ENCODE measurements at places on chromosomes 7 and 10.

DNA sequence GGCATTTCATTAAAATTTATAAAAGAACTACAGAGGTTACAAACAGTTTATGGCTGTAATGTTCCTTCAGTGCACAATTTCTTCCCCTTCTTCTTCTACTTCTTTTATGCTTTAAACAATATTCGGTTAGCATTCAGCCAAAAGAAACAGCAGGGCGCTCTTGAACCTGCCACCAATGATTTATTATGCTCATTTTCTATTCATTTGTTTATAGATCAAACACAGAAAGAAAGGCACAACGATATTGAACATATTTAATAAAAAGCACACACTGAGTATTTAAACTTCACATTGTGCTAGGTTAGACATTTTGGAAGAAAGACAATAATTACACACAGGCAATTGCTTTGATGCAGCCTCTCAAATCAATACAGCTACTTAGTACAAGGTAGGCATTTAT is 1025.8 kb upstream of the LRRN3 start:
- DNase-seq: no peak

DNA sequence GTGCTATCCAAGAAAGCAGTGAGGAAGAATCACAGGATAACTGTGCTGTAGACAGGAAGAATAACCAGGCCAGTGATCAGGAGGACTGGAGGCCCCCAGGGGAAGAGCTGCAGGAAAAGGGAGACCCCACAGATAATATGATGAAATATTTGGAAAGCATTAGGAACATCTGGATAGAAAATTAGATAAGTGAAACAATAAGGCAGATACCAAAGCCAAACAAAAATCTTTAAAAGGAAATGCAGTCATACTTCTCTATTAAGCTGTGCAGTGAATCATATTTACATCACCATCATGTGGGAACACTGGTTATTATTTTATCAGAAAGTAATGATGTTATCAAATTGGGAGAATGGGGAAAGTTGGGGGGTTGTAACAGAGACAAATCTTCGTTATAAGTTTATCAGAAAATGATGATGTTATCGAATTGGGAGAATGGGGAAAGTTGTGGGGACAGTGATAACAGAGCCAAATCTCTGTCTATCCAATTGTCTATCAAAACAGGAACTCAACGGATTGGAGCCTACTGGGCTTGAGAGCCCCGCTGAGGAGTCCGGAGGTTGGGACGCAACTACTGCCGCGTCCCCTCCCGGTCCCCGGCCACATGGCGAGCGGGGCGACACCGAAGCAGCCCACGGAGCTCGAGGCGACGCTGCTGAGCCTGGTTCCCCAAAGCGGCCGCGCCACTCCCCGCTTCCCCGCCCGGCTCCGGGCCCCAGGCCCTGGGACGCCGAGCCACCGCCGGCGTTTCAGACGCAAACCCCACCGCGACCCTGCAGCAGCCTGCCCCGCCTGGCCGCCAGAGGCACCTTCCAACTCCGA is 14.0 kb upstream of the RALA start:
- DNase-seq: peak; percentile 48

- peak; percentile 51 for DNase-seq
Measured at GRCh38 chr10:104349623-104350126, 4.0 kb upstream of the CFAP58 start.

DNA sequence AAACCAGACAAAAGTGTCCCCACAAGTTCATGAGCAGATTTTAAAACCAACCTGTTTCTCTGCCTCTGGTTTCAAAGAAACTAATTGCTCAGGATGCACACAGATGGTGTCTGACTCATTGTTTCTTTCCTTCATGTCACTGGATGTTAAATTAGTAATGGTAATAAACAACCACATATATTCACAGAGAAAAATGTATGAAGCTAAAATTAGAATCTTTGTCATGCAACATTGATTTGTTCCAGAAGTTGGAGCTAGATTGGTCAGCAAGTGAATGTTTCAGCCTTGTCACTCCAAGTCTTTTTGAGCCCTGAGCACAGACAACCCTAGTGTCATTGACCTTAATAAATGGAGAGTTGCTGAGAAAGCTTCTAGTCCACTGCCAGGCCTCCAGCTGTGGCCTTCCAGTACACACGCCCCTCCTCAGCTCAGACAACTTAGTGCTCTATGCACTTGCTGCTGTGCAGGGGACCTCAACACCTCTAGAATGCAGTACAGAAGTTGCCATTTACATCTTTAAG is 175.9 kb downstream of the CCDC71L start:
- DNase-seq: no peak

DNA sequence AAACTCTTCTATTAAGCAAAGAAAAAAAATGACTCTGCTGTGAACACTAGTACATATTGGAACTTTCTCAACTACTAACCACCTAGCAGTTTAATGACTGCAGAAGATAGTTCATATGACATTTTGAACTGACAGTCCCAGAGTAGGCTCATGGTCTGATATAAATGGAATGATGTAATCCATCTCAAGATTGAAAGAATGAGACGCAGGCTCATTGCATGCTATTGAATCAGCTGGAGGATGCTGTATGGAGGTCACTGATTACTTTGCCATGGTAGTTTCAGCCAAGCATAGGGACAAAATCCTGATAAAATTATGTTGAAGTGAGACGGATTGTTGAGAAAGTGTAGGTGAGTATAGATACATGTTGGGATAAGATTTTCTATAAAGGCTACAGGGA is 217.6 kb upstream of the SEMA3E start:
- DNase-seq: no peak

GRCh38 chr7:97317575-97317974 is 200.1 kb downstream of the SDHAF3 start:
- no peak for DNase-seq

DNA sequence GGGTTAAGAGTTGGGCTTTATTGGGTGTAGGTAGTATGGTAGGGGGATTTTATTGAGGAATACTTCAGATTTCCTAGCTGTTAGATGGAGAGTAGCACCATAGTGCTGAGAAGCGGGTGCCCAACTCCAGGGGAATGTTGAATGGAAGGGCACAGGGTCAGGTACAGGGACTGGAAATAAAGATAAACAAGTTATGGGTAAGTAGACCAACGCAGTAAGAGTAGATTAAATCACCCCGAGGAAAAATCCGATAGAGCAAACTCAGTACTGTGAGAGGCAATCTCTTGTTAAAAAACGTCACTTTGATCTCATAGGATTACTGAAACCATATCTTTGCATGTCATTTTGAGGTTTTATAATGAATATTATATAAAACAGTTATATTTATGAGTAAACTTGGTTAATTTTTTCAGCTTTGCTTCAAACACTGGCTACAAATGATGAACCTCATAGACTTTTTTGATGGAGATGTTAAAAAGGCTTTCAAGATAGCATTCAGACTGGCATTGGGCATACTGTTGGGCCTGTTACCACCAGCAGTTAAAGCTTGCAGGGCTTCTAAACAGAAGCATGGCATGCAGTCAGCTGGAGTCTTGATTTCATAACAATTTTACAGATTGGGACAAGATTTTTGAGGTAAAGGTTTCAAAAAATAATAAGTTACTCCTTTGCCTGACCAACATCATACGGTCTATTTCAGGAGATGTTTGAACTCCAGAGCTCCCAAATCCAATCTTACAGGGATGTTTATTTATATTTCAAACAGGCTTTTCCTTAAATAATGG is 7.1 kb downstream of the AHR start:
- no peak for DNase-seq

GRCh38 chr7:28487487-28487886 is 75.2 kb downstream of the CREB5 start:
- no peak for DNase-seq
